Prostate gland (tissue), 2 donors: ENCODE measurements at places on chromosomes 16 and 17. TPM values are rescaled to one million over a fixed set of nuclear protein-coding genes. Genes with fewer than 3 reads are reported as not detected.

- H3K27me3 ChIP-seq: no peaks in the 10 kb centered on the region
- no peak overlapping the region for H3K27ac ChIP-seq
- H3K4me1 ChIP-seq: no peaks in the 10 kb centered on the region
- no peak for DNase-seq
- H3K4me3 ChIP-seq: no peak overlapping the region
- no peaks in the 10 kb centered on the region for H3K36me3 ChIP-seq
Measured at GRCh38 chr16:54152362-54153239, 134.0 kb downstream of the IRX3 start.

GRCh38 chr17:41683441-41684007, 5.2 kb upstream of the EIF1 start:
- H3K4me1 ChIP-seq: no peaks in the 10 kb centered on the region
- H3K4me3 ChIP-seq: no peak overlapping the region
- no peak overlapping the region for H3K27ac ChIP-seq
- no peaks in the 10 kb centered on the region for H3K27me3 ChIP-seq
- no peaks in the 10 kb centered on the region for H3K36me3 ChIP-seq

Gene COL1A1
- total RNA-seq: 21.5 TPM

GRCh38 chr16:19559242-19559910, 3.9 kb downstream of the VPS35L start:
- no peak overlapping the region for H3K27ac ChIP-seq
- peak; percentile 36 for DNase-seq
- H3K36me3 ChIP-seq: no peaks in the 10 kb centered on the region
- H3K4me1 ChIP-seq: no peaks in the 10 kb centered on the region
- H3K4me3 ChIP-seq: no peak overlapping the region

Gene FAM171A2
- total RNA-seq: 1.8 TPM

GRCh38 chr16:17426451-17426850, 44.3 kb downstream of the XYLT1 start:
- DNase-seq: no peak
- no peaks in the 10 kb centered on the region for H3K4me1 ChIP-seq
- no peaks in the 10 kb centered on the region for H3K27me3 ChIP-seq
- no peak overlapping the region for H3K4me3 ChIP-seq

Gene ACAP1
- total RNA-seq: 2.5 TPM

Gene CDK5R1
- total RNA-seq: 0.46 TPM

Gene ABCA5
- 31.0 TPM for total RNA-seq

- H3K27ac ChIP-seq: no peak overlapping the region
- no peaks in the 10 kb centered on the region for H3K36me3 ChIP-seq
- DNase-seq: no peak
- no peak overlapping the region for H3K4me3 ChIP-seq
- no peaks in the 10 kb centered on the region for H3K27me3 ChIP-seq
Measured at GRCh38 chr16:25959221-25959620, 267.5 kb downstream of the HS3ST4 start.

DNA sequence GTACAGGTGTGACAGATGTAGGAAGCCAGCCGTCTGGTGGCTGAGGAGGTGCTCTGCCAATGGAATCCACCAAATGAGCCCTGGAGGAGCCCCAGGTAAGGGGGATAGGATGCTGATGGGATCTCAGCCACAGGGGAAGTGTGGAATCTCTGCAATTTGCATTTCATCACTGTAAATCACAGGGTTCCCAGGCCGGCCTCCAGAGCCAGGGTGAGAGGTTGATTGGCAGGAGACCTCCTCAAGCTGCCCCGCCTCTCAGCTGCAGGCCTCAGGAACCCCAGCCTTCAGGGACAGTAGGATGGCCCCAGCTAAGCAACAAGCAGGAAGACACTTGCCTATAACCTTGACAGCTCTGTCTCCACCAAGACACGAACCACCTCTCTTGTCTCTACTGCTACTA, 39.4 kb downstream of the RTN4RL1 start:
- no peaks in the 10 kb centered on the region for H3K27me3 ChIP-seq
- H3K4me3 ChIP-seq: no peak overlapping the region
- no peak overlapping the region for H3K27ac ChIP-seq
- DNase-seq: no peak

Gene FOXL1
- 0.87 TPM for total RNA-seq

Gene EFNB3
- total RNA-seq: 5.5 TPM

- no peaks in the 10 kb centered on the region for H3K27me3 ChIP-seq
- H3K4me1 ChIP-seq: no peaks in the 10 kb centered on the region
- no peak for DNase-seq
- H3K36me3 ChIP-seq: no peaks in the 10 kb centered on the region
- no peak overlapping the region for H3K27ac ChIP-seq
- H3K4me3 ChIP-seq: no peak overlapping the region
Measured at GRCh38 chr17:55037828-55038227, 69.3 kb downstream of the STXBP4 start.

GRCh38 chr16:66676599-66676998, 19.9 kb downstream of the CMTM4 start:
- no peak for DNase-seq
- H3K27me3 ChIP-seq: no peaks in the 10 kb centered on the region
- no peaks in the 10 kb centered on the region for H3K36me3 ChIP-seq
- no peak overlapping the region for H3K27ac ChIP-seq
- no peak overlapping the region for H3K4me3 ChIP-seq

- no peaks in the 10 kb centered on the region for H3K4me1 ChIP-seq
- DNase-seq: no peak
- no peaks in the 10 kb centered on the region for H3K36me3 ChIP-seq
- H3K4me3 ChIP-seq: no peak overlapping the region
Measured at GRCh38 chr16:47311738-47312505, 148.9 kb downstream of the ITFG1 start.

DNA sequence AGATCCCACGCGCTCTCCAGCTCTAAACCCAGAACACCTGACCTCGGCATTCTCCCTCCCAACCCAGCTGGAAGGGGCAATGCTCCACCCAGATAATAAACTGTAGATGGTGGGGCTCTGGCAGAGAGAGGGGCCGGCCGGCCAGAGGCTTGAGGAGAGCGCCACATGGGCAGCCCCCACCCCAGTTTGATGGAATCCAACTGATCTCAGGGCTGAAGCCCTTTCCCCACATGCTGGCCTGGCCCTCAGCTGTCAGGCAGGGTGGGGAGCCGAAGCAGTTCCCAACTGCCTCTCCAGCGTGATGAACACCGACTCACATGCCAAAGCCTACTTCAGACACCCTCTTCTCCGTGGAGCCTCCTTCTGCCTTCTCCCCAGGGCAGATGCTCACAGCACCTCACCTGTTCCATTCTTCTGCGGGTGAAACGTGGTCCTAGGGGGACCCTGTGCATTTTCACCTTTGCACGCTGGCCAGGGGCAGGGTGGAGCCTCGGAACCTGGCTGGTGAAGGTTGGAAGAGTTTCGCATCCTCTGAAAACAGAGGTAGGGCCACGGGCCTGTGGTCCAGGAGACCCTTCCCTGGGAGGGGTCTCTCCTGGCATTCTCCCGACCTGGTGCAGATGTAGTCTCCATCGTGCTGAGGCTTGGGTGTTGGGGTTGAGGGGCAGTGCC, 65.7 kb upstream of the ZNF469 start:
- no peak overlapping the region for H3K27ac ChIP-seq
- no peaks in the 10 kb centered on the region for H3K4me1 ChIP-seq
- no peak overlapping the region for H3K4me3 ChIP-seq
- no peaks in the 10 kb centered on the region for H3K27me3 ChIP-seq
- no peaks in the 10 kb centered on the region for H3K36me3 ChIP-seq
- no peak for DNase-seq

DNA sequence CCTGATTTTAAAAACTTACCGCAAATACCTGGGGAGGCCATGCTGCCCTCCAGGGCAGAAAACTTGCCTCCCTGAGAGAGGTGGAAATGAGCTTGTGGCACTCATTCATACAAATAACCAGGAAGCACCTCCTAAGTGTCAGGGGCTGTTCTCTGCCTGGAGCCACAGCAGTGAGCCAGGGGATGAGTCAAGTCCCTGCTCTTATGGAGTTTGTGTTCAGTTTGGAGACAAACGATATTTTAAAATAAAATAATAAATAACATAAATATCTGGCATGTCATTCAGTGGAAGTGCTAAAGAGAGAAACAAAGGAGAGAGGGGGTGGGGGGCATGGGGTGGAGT, 313.8 kb downstream of the C16orf95 start:
- H3K4me1 ChIP-seq: no peaks in the 10 kb centered on the region
- no peak overlapping the region for H3K4me3 ChIP-seq
- H3K36me3 ChIP-seq: no peaks in the 10 kb centered on the region

DNA sequence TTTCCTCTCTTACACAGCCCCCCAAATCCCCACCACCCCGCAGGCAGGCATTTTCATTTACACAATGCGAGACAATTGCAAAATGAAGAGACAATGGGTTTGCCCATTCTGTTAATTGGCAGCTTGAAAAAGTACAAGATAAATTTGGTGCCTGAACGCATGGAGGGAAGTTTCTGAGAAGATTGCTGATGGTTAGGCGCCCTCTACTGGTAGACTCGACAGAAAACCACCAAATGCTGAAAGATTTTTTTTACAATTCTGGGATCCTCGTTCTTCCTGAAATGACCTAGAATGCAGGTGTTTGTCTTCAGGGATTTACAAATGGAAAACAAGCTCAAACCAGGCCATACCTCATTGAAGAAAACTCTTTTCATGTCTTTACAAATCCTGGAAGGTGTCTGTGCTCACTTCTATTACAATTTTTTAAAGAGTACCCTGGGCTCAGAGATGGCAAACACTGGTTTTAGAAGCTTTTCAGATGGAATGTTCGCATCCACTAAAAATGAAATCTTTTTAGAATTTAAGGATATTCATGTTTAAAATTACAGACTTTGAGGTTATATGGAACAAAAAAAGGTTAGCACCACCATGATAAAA, 338.5 kb downstream of the PMP22 start:
- no peaks in the 10 kb centered on the region for H3K36me3 ChIP-seq
- no peak overlapping the region for H3K27ac ChIP-seq
- no peak overlapping the region for H3K4me3 ChIP-seq
- peak; percentile 62 for DNase-seq

DNA sequence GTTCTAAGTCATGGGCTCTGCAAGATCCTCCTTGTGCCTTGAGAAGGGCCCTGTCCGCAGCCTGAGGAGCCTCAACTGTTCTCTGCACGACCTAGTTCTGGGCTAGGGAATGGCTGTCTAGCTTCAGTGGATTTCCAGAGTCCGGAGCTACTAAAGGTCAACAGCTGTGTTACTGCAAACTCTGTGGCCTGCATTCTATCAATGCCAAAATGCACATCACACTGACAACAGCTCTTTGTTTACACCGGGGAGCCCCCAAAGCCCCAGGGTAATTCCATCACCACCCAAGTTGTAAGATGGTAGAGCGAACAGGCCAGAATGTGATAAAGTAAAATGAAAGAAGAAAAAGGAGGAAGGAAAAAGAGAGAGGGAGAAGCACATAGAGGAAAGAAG, 610.2 kb downstream of the MAF start:
- H3K4me1 ChIP-seq: no peaks in the 10 kb centered on the region
- DNase-seq: no peak
- H3K36me3 ChIP-seq: no peaks in the 10 kb centered on the region
- no peak overlapping the region for H3K4me3 ChIP-seq
- H3K27me3 ChIP-seq: no peaks in the 10 kb centered on the region

- no peak overlapping the region for H3K4me3 ChIP-seq
- no peaks in the 10 kb centered on the region for H3K4me1 ChIP-seq
- no peak for DNase-seq
- no peaks in the 10 kb centered on the region for H3K36me3 ChIP-seq
- H3K27ac ChIP-seq: no peak overlapping the region
Measured at GRCh38 chr17:11803231-11803969, 193.9 kb downstream of the ZNF18 start.

DNA sequence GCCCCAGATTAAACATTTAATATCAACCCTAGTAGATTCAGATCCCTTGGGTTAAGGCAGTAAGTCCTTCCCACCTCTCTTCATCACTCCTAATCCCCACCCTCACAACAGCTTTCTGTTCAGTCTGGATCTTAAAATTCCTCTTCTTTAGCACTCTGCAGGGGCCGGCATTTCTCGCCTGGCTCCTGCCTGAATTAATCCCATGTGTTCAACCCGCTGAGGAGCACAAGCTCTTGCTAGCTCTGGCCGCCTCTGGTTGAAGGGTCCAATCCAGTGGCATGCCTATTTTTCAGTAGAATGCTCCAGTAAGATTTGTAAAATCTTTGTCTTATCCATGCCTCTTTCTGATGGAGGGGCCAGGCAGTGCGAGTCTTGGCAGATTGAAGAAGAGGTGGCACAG, 59.2 kb downstream of the CYB5B start:
- no peaks in the 10 kb centered on the region for H3K27me3 ChIP-seq
- H3K27ac ChIP-seq: no peak overlapping the region
- DNase-seq: no peak
- H3K36me3 ChIP-seq: no peaks in the 10 kb centered on the region
- H3K4me1 ChIP-seq: peaks cover 8% of the 10 kb centered on the region
- H3K4me3 ChIP-seq: no peak overlapping the region

Gene TBC1D28
- not detected for total RNA-seq

- peak; percentile 34 for DNase-seq
- peaks cover 27% of the 10 kb centered on the region for H3K4me1 ChIP-seq
- H3K4me3 ChIP-seq: peak within 1 kb of the TSS; percentile 44
- no peaks in the 10 kb centered on the region for H3K27me3 ChIP-seq
- no peaks in the 10 kb centered on the region for H3K36me3 ChIP-seq
Measured at GRCh38 chr16:29811896-29812665, at the start of gene PRRT2. Gene PRRT2 (plus strand): TSS chr16:29812193. CDS start chr16:29813055, 862 bp downstream.

DNA sequence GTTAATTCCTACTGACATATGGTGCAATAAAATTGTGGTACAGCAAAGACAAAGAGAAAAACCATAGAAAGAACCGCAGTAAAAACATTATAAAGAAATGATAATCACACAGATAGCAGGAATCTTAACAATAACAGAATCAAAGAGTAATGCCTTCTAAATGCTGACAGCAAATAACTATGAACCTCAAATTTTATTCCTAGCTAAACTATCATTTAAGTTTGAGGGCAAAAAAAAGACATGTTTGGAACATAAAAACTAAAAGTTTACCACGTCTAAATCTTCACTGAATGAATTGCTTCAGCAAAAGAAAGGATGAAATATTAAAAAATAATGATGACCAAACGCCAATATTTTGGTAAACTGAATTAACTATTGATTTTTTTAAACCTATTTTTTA, 135.8 kb downstream of the CPPED1 start:
- no peaks in the 10 kb centered on the region for H3K36me3 ChIP-seq
- no peaks in the 10 kb centered on the region for H3K4me1 ChIP-seq
- no peaks in the 10 kb centered on the region for H3K27me3 ChIP-seq
- no peak overlapping the region for H3K4me3 ChIP-seq
